ENCODE measurements at places on chromosomes 2 and 18.

DNA sequence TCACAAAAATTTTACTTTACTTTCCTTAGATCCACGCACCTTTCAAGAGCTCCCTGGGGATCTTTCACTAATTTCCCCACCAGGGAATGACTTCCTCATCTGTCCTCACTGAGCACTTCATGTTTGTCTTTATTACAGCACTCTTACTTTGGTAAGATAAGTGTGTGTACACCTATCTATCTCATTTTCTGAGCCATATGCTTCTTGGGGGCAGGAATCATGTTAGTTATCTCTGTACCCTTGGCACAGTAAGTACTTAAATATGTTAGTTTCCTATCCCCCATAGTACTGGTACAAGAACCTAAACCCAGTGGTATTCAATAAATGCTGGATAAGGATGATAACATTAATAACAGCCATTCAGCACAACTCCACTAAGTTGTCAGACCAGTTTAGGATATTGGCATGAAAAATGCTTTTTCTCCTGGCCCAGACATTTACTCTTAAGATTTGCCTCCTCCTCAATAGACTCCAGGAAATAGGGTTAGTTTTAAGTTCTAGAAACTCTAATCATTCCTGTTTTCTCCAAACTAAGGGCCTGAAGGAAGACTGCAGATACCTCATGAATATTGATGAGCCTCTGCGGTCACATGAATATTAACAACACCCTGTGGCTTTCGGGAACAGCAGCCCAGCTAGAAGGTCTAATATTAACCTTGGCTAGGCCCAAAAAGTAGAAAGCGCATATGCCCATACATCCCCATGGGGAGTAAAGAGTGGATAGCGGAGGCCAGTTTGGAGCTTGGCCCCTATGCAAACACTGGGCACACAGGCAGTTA, 38.2 kb downstream of the NHEJ1 start:
- no peak for DNase-seq

GRCh38 chr2:233002829-233003657, 10.0 kb downstream of the NGEF start:
- no peak for DNase-seq

GRCh38 chr2:120864981-120865380, 129.3 kb downstream of the GLI2 start:
- DNase-seq: no peak

GRCh38 chr18:13606604-13607254, 119.6 kb downstream of the FAM210A start:
- no peak for DNase-seq

GRCh38 chr18:10834128-10834815, 308.4 kb downstream of the NAPG start:
- DNase-seq: no peak

DNA sequence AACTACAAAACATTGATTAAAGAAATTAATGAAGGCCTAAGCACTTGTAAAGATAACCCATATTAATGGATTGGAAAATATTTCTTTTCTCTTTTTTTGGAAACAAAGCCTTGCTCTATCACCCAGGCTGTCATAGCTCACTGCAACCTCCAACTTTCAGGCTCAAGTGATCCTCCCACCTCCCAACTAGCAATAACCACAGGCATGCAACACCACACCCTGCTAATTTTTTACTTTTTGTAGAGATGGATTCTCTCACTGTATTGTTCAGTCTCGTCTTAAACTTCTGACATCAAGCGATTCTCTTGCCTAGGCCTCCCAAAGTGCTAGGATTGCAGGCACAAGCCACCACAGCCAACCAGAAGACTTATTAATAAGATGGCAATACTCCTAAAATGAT, 73.4 kb upstream of the NDUFV2 start:
- DNase-seq: no peak

DNA sequence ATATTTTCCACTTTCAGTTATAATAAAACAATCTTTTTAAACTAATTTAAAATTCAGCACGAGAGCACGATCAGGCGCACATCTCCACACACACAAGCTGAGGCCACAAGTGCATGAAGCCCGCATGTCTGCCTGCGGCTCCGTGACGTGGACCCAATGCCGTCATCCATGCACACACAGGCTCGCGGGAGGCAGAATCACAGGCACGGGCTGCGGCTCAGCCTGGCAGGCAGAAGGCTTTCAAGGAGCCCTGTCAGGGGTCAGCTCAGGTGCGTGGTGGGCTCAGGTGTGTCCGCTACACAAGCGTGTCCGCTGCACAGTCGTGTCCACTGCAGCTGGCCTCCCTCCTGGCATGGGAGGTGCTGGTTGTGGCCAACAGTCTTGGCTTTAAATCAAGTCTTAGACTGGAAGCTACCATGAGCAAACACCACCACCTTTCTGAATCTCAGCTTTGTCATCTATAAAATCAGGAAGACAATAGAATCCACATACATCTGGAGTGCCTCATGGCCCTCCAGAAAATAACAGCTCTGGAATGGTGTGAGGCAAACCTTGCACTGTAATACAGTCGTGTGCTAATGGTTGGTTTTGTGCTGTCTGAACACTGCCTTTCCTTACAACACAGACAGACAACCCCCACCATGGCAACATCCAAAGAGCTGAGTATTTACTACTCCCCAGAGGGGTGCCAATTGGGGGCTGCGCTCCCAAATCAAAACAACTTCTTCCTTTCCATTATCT, 210.1 kb downstream of the NDUFA10 start:
- DNase-seq: no peak

- DNase-seq: no peak
Measured at GRCh38 chr2:115491186-115491793, 1048.8 kb downstream of the DPP10 start.

GRCh38 chr2:169782513-169782912, 16.2 kb upstream of the SSB start:
- DNase-seq: no peak

- no peak for DNase-seq
Measured at GRCh38 chr2:237074211-237074993, 11.3 kb upstream of the COPS8 start.

GRCh38 chr2:81247648-81248047, 943.1 kb upstream of the LRRTM1 start:
- DNase-seq: no peak

DNA sequence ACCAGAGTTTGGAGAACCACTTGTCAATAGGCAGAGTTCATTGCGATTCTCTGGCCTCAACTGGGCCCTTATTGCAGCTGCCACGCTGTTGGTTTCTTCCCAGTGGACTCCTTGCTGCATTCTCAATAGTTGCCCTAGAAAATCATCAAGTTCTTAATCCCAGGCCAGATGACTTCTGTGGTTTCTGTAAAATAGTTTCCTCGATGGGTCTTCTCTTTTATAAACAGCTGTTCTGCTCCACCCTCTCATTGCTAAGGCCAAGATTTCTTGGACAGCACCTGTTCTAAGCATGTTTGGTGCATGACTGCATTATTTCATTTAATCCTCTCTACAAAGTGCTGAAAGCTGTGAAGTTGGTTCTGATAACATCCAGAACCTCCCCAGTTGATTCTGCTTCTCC, 131.0 kb downstream of the BCL2L11 start:
- DNase-seq: no peak

DNA sequence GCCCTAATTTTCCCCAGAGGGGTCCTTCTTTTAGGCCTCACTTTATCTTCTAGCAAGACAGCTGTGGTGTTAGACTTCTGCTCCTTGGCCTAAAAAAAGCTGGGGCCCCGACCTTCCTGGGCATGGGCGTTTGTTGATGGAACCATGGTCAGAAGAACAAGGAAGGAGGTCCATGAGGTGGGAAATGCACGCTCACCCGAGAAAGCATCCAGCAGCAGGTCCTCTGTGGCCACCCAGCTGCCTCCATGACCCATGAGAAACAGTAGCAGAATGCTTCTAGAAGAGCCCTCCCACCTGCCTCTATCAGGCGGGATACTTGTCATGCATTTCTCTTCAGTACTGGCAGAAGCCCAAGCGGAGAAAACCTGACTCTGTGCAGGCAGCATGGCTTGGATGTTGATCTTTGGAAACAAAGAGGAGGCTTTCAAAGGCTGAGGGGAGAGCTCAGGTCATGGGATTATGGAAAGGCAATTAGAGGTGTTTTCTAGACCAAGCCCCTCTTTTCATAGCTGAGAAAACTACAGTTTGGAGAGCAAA, 249.1 kb downstream of the FAM210A start:
- DNase-seq: no peak

DNA sequence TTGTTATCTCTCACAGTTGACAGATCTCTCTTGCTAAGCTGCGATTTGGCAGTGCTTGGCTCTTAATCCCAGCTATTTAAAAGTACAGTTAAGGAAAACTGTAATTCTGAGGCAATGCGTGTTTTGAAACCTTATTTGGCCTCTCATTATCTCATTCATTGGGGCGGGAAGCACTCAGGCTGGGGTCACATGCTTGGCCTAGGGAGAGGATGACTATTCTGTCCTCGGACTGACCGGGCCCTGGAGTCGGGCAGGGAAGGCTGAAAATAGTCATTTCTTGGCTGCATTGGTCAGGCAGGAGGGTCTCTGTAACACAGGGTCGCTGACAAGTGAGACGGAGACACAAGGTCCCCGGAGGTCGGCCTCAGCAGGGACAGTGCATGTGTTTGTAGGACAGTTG, 20.2 kb upstream of the EMILIN2 start:
- no peak for DNase-seq

- DNase-seq: no peak
Measured at GRCh38 chr2:44528595-44528994, 166.8 kb downstream of the CAMKMT start.

- DNase-seq: no peak
Measured at GRCh38 chr2:84989422-84989821, 18.5 kb downstream of the KCMF1 start.

- DNase-seq: no peak
Measured at GRCh38 chr2:132638313-132639040, 31.5 kb downstream of the LYPD1 start.

- no peak for DNase-seq
Measured at GRCh38 chr2:128499367-128500137, 180.9 kb upstream of the HS6ST1 start.

- peak; percentile 77 for DNase-seq
Measured at GRCh38 chr2:169824373-169825333, at the start of gene METTL5. TSS of gene METTL5 (minus strand) at chr2:169824905. CDS start at chr2:169824597, 308 bp downstream.

- DNase-seq: no peak
Measured at GRCh38 chr2:220665108-220665471, 907.0 kb downstream of the EPHA4 start.

DNA sequence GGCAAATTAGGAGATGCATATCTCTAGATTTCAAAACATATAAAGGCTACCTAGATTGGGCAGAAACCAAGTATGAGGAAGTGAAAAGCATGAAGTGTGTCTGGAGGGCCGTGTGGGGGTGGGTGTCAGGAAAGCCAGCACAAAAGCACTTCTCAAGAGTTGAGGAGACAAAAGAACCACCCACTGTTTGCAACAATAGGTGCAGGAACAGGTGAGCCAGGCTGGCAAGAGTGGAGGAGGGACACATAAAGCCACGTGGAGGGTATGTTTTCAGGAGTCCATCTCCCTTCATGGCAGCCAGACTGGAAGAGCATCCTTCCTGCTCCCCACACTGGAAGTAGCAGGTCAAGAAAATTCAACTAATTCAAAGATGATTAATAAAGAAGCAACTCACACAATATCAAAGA, 96.4 kb downstream of the CERS6 start:
- no peak for DNase-seq

- no peak for DNase-seq
Measured at GRCh38 chr2:65863713-65864112, 431.3 kb upstream of the SPRED2 start.

DNA sequence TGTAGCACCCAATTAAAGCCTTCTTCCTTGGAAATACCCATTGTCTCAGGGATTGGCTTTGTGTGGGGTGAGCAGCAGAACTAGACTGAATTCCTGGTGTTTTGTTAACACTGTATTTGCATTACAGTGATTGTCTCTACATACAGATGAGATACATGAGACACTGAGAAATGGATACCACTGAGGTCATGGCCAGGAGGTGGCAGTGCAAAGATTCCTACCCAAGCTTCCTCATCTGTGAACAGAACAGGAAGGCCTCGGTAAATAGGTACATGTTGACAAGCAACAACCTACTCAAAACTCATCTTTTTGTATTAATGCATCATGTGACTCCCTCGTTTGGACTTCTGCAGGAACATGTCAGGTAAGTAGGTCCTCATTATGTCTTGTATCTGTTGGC, 445.8 kb upstream of the RGPD4 start:
- DNase-seq: no peak

GRCh38 chr18:23380001-23380550, 73.0 kb upstream of the RIOK3 start:
- no peak for DNase-seq

GRCh38 chr2:36634981-36635597, 37.1 kb upstream of the FEZ2 start:
- no peak for DNase-seq

GRCh38 chr2:239836021-239836765, 188.9 kb downstream of the NDUFA10 start:
- DNase-seq: no peak

GRCh38 chr2:182744490-182744889, 28.4 kb downstream of the DNAJC10 start:
- DNase-seq: no peak

DNA sequence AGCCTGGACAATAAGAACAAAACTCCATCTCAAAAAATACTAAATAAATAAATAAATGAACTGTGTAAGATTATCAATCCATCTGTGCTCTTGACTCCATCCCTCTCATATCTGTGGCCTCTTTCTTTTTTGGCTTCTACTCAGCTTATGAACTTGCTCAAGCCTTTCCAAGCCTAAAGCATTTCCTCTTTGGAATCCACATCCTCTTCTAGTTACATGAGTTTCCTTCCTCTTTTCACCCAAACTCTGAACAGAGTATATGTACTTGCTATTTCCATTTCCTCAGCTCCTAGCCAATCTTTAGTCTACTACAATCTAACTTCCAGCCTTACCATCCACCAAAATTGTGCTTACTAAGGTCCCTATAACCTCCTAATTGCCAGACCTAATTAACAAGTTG, 2.5 kb upstream of the DNAJC10 start:
- DNase-seq: no peak

- DNase-seq: no peak
Measured at GRCh38 chr2:39568561-39569006, 97.1 kb upstream of the TMEM178A start.

- DNase-seq: no peak
Measured at GRCh38 chr18:23585007-23585871, 1.1 kb downstream of the NPC1 start.

GRCh38 chr2:12828980-12829379, 112.2 kb downstream of the TRIB2 start:
- no peak for DNase-seq

DNA sequence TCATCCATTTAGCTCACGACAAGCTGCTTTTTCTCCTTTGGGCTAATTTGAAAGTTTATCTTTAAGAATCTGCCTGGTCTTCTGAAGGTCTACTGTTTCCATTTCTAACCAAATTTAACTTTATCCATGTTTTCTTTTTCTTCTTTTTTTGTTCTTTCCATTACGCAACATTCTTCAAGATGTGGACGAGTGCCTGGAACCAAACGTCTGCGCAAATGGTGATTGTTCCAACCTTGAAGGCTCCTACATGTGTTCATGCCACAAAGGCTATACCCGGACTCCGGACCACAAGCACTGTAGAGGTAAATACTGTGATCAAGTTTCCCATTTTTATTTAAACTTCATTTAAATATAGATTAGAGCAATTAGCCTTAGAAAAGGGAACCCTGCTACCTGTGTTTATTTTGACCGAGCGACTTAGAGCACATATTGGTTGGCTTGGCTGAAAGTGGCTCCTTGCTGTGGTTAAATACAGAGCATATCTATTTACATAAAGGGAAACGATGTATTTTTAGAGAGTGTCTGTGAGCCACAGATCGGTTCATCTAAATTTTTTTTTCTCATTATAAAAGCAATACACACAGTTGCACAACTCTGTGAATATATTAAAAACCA, 183.4 kb upstream of the RASGRP3 start:
- no peak for DNase-seq

GRCh38 chr2:120675460-120676130, 60.1 kb upstream of the GLI2 start:
- peak; percentile 40 for DNase-seq

Data from stimulated activated CD4-positive, alpha-beta T cell treated with anti-CD3 and anti-CD28 coated beads, Interleukin-12 subunit alpha, Interleukin-12 subunit beta, amount 100 ng/mL, for 4 hours (primary cell).